ENCODE measurements at places on chromosomes 7 and 10.

GRCh38 chr10:6200734-6201515, 1.8 kb upstream of the PFKFB3 start:
- DNase-seq, result peak; percentile 59

DNA sequence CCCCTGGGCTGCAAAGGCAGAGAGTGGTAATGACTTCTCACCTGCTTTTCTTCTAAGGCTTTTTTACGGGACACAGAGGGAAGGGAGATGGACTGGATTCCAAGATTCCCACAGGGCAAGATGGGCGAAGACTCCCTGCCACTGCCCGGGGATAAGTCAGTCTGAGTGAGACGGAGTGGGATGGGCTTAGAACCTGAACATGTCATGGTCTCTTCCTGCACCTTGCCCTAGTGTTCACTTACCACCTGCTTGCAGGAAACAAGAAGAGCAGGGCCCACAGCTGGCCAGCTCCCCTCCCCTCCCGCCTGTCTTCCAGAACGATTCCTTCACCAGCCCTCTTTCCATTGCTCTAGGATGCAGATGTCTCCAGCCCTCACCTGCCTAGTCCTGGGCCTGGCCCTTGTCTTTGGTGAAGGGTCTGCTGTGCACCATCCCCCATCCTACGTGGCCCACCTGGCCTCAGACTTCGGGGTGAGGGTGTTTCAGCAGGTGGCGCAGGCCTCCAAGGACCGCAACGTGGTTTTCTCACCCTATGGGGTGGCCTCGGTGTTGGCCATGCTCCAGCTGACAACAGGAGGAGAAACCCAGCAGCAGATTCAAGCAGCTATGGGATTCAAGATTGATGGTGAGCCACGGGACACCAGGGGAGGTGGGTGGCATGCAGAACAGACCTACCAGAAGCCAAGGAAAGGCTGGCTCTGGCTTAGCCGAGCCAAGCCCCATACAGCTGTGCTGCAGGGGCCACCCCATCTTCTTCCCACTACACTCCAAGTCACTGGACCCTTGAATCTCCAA, 1.3 kb downstream of the SERPINE1 start:
- no peak for DNase-seq

DNA sequence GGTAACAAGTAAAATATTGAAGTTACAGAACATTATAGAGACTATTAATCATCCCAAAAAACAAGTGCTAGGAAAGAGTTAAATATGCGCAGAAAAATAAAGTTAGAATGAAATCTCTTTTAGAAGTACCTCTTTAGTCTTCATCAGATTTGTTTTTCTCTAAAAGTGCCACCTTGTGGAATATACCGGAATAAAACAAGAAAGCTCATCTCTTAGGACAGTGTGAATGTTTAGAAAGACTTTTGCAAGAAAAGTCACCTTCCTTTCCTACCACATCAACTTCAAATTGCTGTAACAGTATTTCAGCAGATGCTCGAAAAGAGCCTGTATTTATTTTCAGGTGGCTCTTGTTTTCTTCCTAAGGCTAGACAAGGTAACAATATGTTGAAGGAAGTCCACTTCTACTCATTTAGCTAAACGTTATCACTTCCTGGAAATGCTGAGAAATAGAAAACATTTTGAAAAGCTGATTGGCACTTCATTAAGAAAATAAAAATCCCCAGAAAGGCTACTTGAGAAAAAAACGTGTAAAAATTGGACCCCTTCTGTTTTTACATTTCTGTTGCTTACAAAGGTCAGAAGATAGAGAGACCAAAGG, 19.8 kb upstream of the FAM133B start:
- no peak for DNase-seq

DNA sequence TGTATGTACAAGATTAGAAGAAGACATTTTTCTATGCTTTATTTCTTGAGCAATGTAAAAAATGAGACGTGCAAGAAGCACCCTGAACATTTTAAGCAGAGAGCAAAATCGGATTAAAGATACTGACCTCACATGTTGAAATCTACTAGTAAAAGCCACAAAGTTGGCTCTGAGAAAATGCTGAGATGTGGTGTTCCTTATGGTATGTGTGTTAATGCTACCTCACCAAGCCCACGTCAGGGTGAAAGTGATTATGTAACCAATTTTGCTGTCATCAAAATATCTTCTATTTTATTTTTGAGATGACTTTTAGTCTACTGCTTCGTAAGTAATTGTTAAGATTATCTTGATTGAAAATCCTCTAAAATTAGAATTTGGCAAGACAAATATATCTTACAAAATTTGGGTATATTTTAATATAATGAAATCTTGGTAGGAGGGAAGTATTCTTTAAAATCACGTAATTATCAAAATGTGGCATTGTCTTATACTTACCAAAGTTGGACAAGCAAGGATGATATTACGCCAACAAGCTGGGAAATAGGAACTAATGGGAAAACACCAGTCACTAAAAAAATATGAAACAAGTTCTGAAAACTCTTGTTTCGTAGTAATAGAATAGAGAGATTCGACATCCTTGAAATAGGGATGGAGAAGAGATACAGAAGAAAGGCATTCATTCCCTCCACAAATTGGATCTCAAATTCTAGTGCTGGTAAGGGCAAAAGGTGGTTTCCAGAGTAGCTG, 5.8 kb downstream of the ADO start:
- no peak for DNase-seq

GRCh38 chr7:4880218-4880617, 3.3 kb downstream of the RADIL start:
- DNase-seq, result no peak

GRCh38 chr10:12501841-12502525, 152.6 kb downstream of the CAMK1D start:
- no peak for DNase-seq
